ENCODE measurements at places on chromosomes 7 and 10.

DNA sequence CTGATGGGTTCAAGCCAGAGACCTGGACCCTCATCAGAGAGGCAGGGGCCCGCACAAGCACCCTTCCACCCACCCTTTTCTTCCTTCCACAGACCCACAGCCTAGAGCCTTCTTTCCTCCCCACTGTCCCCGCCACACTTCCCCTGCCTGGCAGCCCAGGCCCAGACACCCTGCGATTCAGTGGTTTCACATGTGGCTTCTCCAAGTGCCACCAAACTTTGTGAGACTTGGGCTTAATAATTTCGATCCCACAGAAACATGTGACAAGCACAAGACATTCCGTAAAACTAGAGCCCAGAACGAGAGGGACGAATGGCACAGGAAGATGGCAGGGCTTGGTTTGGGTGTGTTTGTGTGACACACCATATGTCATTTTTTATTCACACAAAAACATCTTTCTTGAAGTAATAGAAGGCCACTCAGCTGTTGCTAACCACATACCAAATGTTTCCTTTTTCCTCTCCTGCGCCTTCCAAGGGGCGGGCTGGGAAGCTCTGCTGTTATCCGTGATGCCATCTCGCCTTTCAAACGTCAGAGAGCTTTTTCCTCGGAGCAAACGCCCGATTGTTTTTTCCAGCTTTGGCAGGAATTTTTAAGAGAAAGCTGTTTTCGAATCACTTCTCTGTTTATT lies 162.9 kb downstream of the GRK5 start:
- no peak for DNase-seq

DNA sequence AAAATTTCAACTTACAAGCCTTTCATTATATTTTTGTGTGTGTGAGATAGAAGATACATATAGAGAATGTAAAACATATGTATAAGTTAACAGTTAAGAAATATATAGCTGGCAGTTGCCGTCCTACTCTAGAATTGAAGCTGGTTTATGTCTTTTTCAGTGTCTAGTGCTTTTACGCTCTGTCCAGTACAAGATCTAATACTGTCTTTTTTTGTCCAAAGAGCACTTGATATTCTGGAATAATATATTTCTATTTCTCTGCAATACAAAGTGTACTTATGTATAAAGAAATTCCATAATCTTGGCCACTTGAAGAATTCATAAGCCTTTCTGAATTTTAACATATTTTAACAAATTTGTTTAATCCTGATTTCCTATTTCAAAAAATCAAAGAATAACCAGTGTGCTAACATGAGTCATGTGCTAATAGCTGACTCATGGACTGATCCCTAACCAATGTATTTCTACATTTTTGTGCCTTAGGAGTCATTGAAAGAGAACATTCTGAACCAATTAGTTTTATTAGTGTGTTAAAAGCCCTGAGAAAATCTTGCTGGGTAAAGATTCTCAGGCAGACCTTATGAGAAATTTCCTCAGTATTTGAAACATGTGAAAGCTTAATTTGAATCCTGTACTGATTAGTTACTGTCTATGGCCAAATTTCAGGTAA lies 73.2 kb upstream of the CCAR1 start:
- no peak for DNase-seq

- DNase-seq = no peak
Observed at GRCh38 chr7:85095366-85095765, 91.5 kb downstream of the SEMA3D start.

GRCh38 chr7:98213888-98214810 lies 2.9 kb downstream of the BHLHA15 start:
- no peak for DNase-seq

DNA sequence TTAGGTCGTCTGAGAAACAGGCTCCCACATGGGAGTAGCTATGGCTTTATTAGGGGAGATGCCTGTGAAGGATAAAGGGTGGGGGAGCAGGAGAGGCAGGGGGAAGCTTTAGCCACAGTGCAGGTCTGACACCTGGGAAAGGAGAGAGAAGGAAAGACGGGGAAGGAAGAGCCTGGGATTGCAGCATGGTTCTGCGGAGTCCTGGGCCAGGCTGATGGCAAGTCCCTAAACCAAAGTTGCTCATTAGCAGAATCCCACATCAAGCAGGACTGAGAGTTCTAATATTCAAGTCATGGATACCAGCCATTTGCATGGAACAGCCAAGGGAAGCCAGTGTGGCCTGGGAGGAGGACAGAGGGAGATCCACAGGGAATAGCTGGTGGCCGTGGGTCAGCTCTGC lies 414.8 kb downstream of the RPS24 start:
- no peak for DNase-seq

GRCh38 chr10:34885011-34885410 lies 69.9 kb upstream of the PARD3 start:
- no peak for DNase-seq

DNA sequence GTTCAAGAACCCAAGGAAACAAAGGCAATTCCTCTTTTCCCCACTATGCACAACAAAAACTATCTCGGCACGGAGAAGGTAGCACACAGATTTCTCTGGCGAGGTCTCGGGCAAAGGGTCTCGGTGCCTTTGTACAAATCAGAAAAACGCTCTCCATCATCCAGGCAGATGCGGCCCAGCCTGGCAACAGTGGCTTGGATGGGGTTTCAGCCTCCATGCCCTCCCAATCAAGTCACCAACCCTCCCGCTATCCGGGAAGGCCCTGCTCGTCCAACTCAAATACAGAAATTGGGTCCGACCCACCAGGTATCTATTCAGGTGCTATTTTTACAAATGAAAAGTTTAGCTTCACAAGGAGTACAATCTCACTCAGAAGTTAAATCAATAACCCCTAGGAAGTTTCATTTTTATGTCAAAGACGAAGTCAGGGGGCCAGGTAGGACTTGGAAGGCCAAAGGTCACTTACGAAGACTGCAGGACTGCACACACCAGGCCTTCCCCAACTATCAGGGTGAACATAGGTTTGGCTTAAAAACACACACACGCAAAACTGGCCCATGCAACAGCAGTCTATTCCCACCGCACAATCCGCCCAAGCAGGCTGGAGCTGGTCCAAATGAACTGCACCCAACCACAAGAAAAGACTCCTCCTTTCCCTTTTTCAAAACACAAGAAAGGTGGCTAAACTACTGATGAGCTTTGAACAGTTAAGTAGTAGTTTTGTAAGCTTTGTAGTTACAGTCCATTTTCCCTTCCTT lies 43.0 kb downstream of the GNA12 start:
- DNase-seq = no peak

Data from iPS DF 6.9 (cell line).